ENCODE measurements at places on chromosomes 3 and 15. TPM values are rescaled to one million over a fixed set of nuclear protein-coding genes. Genes with fewer than 3 reads are reported as not detected.

DNA sequence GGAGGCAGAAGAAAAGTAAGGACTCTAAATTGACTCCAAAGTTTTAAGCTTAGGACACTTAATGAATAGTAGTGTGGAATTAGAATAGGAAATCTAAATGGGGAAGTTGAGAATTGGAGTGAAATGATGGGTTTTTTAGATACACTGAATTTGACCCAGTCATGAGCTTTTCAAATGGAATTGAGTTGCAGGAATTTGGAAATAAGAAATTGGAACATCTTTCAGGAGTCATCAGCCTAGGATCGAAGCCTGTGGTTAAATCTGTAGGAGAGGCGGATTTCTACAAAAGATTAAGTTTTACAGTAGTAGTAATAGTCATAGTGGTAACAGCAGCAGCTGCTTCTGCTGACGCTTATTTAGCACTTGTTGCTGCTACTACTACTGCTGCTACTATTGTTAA is 129.0 kb upstream of the LRRFIP2 start:
- DNase-seq, result no peak

The SLC35G2 gene
- 4.2 TPM for polyA plus RNA-seq

GRCh38 chr3:6524479-6524878 is 336.4 kb upstream of the GRM7 start:
- no peak for DNase-seq

The CCK gene
- not detected for polyA plus RNA-seq

- DNase-seq, result no peak
Observed at GRCh38 chr3:65864357-65864904, 174.3 kb downstream of the MAGI1 start.

DNA sequence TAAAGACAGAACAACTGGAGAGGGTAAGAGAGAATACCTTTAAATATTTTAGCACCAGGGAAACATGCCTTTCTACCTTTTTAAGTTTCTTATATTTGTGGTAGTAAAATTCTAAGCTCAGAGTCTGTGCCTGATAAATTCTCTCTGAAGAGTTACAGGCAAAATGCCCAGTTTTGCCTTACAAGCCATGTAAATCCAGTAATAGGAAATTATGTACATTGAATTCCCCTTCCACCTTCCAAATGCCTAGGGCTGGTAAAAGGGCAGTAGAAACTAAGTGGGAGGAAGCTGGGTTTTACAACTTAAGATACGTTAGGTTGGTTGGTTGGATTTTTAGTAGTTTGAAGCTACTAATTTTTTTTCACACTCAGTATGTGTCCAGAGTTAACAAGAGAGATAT is 43.1 kb upstream of the TP63 start:
- no peak for DNase-seq

DNA sequence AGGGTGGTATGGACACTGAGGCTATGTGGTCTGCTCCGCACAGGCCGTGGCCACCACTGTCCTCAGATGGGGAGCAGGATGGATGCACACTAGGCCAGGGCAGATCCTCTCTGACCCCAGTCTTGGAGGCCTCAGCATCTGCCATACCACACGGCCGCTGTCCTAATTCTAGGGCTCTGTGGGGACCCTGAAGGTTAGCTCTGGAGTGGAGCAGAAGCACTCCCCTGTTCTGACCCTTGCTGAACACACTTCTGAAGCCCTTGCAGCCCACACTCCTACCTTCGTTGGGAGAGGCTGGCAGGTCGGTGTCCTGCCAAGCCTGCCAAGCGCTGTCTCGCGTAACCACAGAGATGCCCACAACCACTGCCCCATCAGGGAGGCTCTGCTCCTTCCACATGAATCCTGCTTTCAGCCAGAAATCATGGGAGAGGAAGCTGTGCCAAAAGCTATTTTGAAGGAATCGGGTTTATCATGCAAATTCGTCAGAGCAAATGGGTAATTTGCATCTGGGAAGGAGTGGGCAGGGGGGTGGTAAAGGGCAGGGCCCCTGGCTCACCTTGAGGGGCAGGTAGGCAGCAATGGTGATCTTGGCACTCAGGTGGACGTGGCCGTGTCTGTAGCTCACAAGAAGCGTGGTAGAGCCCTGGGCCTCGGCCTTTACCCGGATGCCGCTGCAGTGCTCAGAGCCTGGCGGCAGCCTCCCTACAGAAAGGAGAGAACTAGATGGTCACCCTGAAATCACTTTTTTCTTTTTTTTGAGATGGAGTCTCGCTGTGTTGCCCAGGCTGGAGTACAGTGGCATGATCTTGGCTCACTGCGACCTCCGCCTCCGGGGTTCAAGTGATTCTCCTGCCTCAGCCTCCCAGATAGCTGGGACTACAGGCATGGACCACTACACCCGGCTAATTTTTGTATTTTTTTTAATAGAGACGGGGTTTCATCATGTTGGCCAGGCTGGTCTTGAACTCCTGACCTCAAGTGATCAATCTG is 54.4 kb downstream of the NUP210 start:
- no peak for DNase-seq

The PLA2G4E gene
- not detected for polyA plus RNA-seq

The PPARG gene
- polyA plus RNA-seq, result 19.0 TPM

The HHATL gene
- not detected for polyA plus RNA-seq

The ARHGEF26 gene
- polyA plus RNA-seq, result 3.9 TPM

DNA sequence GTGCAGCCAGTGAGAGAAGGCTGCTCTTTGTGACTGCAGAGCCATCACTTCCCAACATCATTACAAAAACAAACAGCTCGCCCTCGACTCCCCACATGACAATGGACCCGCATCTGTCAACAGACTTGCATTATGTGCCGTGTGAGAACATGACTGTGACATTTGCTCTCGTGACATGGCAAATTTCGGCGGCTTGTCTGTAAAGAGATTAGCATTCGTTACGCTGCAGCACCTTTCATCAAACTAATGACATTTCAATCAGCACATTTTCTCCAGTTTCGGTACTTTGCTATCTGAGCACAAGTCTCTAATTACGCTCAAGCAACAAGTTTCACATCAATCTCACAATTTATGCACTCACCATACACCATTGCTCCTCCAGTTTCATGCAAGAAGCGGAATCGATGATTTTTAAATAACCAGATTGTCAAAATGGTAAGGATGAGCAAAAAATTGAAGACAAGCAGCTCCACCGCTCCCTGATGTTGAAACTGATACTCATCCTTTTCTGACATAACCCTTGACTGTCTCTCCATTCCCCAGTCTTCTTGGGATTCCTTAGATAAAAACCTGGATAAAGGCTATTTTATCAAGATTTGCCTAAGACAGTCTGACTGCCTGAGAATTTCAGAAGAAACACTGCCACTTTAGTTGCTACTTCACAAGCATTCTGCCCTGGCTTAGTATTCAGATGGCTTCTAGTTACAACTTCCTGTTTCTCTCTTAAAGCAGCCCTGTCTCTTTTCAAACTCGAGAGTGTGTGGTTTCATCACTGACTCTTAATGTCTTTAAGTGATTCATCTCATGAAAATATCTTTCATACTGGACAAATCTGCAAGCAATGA is at the start of gene SLC9A9:
Gene SLC9A9, minus strand, starts transcription at position 682 of the 845 bp plus-strand sequence. Its CDS starts 146 bp downstream, at position 536.
- DNase-seq, result peak; percentile 35

GRCh38 chr3:46483825-46484224 is 14.0 kb upstream of the RTP3 start:
- DNase-seq, result no peak

The CCNDBP1 gene
- polyA plus RNA-seq, result 64.3 TPM

GRCh38 chr15:68493629-68494028 is 61.7 kb upstream of the ITGA11 start:
- DNase-seq, result no peak

The CFAP92 gene
- polyA plus RNA-seq, result 0.56 TPM

The AGBL1 gene
- not detected for polyA plus RNA-seq

GRCh38 chr15:92157666-92158298 is 235.9 kb upstream of the ST8SIA2 start:
- DNase-seq, result no peak

The SLC9C1 gene
- polyA plus RNA-seq, result 0.09 TPM

- no peak for DNase-seq
Observed at GRCh38 chr15:76296849-76297248, 14.4 kb downstream of the ETFA start.

GRCh38 chr3:178525251-178525650 is 11.0 kb upstream of the KCNMB2 start:
- DNase-seq, result no peak

DNA sequence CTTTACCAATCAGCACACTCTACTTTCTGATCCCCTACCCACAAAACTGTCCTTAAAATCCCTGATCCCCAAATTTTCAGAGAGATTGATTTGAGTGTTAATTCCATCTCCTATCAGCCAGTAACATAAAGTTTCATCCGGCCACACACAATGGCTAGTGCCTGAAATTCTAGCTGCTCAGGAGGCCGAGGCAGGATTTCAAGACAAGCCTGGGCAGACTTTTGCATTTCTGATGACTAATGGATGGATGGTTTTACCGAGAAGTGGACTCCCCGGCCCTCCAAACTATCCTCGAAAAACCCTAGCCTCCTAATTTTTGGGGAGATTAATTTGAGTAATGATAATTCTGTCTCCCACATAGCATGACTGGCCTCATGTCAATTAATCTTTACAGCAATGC is 269.8 kb upstream of the POU1F1 start:
- DNase-seq, result no peak

GRCh38 chr3:8575364-8576104 is 69.1 kb downstream of the SSUH2 start:
- no peak for DNase-seq

The ECE2 gene
- not detected for polyA plus RNA-seq

DNA sequence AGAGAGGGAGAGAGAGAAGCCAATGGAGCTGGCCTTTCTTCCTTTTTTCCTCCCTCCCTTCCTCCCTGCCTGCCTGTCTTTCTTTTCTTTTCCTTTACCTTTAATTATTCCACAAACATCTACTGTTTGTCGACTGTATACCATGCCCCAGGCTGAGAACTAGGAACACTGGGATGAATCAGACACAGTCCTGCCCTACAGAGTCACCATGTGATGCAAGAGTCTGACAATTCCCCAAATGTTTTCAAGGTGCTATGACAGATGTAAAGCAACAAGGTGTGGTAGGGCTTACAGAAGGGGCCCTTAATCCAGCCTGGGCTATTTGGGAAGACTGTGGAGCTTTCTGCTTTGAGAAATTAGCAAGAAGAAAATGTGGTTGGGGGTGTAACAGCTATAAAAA is 4.0 kb upstream of the SPSB4 start:
- no peak for DNase-seq

The EBLN2 gene
- polyA plus RNA-seq, result 0.24 TPM

- DNase-seq, result no peak
Observed at GRCh38 chr3:97917813-97918536, 54.3 kb downstream of the RIOX2 start.

GRCh38 chr3:197858598-197858997 is 67.5 kb downstream of the LRCH3 start:
- DNase-seq, result no peak

GRCh38 chr3:160174621-160175020 is 50.6 kb upstream of the C3orf80 start:
- no peak for DNase-seq

DNA sequence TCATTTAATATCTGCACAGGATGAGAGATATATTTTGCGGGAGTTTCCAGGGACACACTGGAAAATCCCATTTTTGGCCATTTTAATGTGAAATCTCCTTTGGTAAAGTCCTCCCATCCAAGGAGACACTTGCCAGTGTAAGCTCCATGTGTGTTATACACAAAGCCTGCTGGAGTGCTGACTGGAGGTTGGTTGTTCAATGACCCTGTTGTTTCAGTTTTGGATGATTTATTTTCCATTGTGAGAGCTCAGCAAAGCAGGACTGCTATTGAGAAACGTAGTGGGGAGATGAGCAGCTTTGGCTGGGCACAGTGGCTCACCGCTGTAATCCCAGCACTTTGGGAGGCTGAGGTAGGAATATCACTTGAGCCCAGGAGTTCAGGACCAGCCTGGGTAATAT is 127.7 kb downstream of the NUP210 start:
- DNase-seq, result no peak

DNA sequence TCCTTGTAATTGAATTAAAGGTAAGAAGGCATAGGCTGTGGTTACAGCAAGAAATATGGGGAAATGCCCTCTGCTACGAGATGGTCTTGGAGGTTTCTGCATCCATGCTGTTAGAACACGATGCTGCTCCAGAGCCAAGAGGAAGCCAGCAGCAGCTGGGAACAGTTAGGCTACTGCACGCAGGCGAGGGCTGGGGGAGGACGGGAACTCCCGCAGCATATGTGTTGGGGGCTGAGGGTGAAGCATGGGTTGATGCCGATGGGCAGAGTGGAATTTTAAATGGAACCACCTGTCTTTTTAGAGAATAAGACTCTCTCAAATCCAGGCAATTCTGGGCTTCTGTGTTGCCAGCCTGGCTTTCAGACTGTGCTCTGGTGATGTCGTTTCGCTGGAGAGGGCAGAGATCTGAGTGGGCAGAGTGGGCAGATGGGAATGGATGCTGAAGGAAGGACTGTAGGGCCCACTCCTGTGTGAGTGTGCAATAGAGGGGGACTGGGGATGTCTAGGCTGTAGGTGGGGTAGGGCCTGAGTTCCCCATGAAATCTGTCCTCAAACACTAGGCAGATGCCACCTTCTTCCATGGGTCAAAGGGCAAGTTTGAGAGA is 417.0 kb upstream of the TPM1 start:
- no peak for DNase-seq

- no peak for DNase-seq
Observed at GRCh38 chr15:69857686-69858391, 239.9 kb downstream of the TLE3 start.

GRCh38 chr3:73805435-73805834 is 180.7 kb upstream of the PDZRN3 start:
- no peak for DNase-seq

GRCh38 chr3:102614585-102614984 is 179.8 kb downstream of the ZPLD1 start:
- DNase-seq, result no peak

DNA sequence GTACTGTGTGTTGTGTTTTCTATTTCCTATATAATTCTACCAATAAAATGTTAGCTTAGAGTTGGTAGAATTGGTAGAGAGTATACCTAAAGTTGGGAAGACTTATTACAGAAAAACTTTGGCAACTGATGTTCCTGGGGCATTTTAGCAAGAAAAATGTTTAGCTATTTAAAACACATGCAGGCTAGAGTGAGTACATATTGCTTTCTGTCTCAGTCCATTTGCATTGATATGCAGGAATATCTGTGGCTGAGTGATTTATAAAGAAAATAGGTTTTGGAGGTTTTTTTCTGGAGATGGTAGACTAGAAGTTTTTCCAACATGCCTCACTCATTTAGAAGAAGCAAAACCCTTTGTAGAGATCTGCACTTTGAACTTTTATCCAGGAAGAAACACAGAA is 30.4 kb upstream of the OR5K1 start:
- DNase-seq, result no peak

Measured in kidney (tissue), 22 donors.